ENCODE measurements at places on chromosomes 3 and 15.

GRCh38 chr3:99873269-99874102 lies 55.8 kb downstream of the CMSS1 start:
- DNase-seq = no peak

- no peak for DNase-seq
Measured at GRCh38 chr15:90055182-90055581, 47.1 kb downstream of the IDH2 start.

- no peak for DNase-seq
Measured at GRCh38 chr15:88542342-88542733, 4.1 kb downstream of the DET1 start.

DNA sequence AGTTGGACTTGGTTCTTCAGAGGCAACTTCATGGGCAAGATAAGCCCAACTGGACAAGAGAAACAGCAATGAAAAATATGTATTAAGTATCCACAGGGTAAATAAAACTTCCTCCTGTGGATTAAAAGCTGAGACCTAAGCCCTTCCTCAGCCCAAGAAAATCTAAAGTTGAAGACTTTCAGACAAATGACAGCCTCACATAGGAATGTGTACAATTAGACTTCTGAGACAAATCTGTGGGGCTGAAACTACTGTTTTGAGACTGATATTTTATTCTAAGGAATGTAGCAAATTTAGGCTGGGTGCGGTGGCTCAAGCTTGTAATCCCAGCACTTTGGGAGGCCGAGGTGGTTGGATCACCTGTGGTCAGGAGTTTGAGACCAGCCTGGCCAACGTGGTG lies 74.2 kb upstream of the IL12A start:
- DNase-seq = no peak

DNA sequence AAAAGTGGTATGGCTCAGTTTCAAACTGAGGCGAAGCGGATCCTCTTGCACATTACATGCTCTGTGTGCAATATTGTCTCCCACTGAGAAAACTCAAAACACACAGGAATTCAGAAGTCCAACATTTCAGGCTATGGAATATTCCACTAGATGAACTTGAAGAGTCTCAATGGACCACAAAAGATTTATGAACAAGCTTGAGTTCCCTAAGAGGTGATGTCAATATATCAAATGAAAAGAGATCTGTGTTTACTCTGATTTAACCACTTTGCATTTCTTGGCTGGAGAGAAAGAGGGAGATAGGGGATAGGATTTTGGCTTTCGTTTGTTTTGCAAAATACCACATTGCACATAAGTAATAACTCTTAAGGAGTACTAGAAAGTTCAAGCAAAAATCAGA lies 20.3 kb downstream of the PDZRN3 start:
- no peak for DNase-seq

GRCh38 chr3:104717828-104718196 lies 648.9 kb upstream of the ALCAM start:
- no peak for DNase-seq

GRCh38 chr15:58731756-58732535 lies 17.6 kb downstream of the ADAM10 start:
- peak; percentile 42 for DNase-seq

DNA sequence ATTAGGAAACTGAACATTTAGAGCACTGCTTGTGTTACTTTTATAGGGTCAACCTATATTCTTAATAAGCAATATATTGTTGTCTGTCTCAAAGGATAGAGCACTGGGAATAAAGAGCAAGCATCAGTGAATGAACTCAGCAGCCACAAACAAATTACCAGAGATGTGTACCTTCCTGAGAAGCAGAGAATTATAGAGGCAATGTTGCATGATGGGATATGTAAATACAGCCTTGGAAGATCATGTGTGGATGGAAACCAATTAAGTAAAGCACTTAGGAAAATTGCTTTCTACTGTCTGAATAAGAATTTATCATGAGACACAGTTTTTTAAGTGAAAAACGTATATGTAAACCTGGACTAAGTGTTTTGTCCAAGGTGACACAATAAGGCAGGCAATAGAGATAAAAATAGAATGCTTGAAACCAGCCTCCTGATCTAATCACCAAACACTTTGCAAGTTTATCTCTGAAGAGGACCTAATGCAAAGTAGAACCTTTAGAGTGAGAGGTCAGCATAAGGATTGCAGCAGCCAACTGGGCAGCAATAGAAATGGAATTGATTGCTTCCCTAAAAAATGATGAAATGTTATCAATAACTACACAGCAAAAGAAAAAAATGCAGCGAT lies 848.0 kb downstream of the TUSC7 start:
- DNase-seq = no peak

DNA sequence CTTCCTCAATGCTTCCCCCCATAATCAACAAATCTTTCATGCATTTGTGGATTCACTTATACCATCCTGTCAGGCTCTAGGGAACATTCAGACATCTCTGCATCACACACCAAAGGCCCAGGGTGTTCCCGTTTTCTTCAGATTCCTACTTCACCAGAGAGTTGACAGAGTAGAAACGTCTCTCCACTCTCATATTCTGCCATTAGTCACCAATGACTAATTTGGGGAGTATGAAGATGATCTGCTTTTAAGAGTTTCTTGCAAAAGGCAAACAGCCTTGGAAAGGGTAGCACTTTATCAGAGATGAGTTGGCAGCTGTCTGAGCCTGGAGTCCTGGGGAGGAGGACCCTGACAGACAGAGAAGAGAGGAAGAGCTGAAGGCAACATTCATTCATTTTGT lies 55.8 kb upstream of the DGKG start:
- no peak for DNase-seq

DNA sequence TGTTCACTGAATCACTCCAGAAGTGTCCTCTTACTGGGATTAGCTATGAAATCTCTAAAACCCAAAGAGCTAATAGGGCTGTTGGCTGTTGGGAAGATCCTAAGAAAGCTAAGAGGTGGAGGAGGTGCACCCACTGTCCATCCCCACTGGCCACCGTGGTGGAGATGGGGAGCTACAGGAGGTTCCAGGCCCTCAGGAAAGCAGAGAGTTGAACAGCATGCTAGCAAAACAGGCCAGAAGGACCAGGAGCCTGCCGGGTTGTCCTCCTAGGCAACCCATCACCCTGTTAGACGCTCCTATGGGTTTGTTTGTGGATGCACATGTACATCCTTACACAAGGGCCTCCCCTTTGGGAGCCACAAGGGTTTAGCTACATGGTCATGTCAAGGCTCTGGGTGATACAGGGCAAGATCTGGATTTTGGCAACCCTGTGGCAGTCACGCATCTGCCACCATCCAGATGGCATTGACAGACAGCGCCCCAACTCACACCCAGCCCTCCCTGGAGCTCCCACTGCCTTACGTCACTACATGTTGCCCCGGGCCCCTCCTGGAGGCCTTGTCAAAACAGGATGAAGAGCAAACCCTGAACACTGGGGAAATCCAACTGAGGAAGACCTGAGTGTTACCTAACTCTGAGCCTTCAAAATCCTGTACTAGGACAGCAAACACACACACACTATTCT lies 208.1 kb downstream of the SLCO3A1 start:
- no peak for DNase-seq

DNA sequence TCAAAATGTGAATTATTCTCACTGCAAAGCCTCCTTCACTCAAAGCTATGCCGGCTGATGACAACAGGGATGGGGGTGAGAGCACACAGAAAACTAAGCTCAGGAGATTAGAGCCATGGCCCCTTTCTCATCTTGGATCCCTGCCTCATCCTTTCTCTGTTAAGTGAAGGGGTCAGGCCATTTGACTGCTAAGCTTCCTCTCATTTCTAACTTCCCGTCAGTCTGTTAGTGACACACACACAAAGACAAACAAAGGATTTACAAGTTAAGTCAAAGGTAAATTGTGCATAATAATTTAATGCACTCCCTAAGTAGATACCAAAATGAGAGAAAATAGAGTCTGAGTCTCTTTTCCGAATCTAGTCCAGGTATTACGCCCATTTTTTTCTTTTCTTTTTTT lies 1.2 kb downstream of the SS18L2 start:
- no peak for DNase-seq

DNA sequence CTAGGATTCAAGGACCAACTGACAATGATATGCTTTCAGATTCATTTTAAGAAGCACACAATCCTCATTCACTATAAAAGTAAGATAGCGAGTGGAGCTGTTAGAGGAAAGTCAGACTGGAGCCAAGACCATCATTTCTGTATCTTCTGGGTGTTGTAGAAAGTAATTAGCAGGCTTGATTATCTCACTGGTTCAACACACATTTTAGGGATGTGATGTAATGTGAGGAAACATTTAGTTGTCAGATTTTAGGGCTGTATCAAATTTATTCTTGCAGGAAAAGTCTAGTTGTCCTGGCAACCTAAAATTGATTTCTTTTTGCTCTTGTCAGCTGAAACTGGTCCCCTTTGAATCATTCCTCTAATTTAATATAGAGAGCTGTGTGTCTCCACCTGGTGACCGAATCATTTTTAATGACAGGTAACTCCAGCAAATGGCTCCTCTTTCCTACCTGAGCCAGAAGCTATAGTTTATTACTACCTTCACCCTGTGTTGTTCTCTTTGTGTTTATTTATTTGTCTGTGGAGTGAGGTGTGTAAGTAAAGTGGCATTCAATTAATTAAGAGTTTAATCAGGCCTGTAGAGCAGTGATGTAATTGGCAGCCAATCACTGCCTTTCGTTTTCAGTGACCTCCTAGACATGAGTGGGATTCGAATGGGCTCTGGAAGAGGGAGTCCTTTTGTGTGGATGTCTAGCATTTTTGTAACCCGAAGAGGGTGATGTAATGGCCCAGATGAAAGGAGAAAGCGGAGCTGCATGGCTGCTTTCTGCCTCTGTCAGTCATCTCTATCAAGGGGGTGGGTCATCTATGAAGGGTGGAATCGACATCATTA lies 125.8 kb downstream of the LPP start:
- no peak for DNase-seq

GRCh38 chr3:126661532-126662364 lies 6.8 kb upstream of the TXNRD3 start:
- DNase-seq = no peak

DNA sequence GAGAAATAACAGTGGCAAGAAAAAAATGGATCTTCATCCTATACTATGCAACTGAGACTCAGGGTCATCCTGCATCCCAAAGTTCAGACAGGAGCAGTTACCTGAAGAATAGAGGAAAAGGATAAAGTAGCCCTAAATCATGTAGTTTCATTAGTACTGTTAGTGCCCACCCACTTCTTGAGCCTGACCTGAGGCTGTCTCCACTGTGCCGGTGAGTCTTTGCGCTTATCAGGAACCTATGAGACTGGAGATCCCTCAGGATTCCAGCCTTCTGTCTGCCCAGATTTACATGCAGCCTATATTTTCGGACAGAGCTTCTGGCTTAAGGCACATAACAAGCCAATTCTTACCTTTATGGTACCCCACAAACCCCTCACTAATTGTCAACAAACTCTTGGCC lies 791.6 kb downstream of the ROBO1 start:
- no peak for DNase-seq

- DNase-seq = no peak
Measured at GRCh38 chr3:119627461-119627860, 29.8 kb downstream of the PLA1A start.

DNA sequence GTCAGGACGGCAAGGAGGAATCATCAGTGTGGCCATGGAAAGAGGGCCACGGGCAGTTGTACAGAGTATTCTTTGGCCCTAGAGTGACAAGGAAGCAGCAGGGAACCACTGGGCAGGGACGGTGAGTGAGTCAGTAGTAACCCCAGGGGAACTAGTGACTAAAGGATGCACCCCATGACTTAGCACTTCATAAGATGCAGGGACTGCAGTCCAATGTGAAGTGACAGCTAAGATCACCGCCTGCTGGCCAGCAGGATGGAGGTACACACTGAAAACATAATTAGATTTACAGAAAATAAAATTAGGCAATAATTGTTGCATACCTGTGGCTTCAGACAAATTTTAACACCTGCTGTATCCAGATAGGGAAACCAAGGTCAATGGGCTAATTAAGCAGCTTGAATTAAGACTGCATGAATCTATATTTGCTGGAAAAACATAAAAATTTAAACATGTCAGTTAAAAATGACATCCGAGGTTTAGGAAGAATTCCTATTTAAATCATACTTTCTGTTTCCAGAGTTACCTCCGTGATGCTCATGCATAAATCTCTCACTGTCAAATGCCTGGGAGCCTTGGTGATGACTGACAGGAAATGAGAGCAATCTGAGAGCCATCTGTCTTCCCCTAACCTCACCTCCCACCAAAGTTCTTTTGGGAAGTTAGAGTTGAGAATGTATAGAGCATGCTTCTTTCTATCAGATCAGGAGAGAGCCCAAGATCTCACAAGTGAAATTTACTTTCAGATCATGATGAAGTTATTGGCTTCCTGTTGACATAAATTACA lies 56.5 kb downstream of the DCLK3 start:
- peak; percentile 37 for DNase-seq

DNA sequence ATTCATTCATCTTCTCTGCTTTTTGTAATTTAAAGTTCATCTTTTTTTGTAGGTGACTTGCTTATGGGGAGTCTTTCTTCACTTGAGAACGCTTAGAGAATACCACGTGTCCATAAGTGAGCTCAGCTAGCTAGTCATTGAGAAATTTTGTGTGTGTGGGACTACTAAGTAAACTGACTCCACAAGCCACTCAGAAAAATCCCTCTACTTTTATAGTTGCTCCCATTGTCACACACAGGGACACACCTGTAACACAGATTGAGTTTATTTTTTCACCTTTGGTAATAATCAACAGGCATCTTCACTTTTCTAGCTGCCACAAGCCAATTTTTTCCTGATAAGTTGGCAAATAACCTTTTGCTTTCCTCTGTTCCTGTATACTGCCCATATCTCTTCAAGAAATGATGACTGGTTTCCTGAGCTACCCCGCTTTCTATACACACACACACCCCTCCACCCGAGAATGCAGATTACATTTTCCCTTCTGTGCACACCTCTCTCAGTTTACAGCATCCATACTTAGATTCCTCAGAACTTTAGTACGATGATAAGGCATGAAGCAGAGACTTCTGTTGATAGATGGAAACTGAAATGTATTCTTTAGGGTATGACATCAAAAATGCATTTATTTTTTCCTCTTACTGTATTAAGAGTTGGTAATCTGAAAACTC lies 4.6 kb downstream of the TSC22D2 start:
- DNase-seq = peak; percentile 56

- DNase-seq = peak; percentile 61
Measured at GRCh38 chr3:197256836-197257444, 41.5 kb downstream of the DLG1 start.

DNA sequence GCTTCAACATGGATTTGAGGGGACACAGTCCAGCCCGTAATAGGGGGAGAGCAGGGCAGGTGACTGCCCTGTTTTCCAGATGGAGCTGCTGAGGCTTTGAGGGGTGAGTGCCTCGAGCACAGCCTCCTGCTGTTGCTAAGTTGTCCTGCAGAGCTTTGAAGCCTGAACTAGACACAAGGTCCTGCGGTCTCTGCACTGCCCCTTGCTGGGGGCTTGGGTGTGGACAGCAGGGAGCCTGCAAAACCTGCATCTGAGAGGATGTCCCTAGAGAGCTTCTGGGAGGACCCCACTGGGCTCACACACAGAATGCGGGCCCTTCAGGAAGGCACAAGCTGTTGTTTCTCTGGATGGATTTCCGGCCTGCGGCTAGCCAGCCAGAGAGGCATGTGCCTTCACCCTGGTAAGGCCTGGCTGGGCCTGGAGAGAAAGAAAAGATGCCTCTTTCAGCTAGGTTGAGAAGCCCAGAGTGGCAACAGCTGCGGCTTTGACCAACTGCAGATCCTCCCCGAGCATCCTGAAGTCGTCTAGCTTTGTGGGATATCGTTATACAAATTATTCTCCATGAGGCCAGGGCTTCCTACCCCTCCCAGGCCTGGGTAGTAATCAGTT lies 226.2 kb downstream of the SLCO3A1 start:
- DNase-seq = no peak

- peak; percentile 51 for DNase-seq
Measured at GRCh38 chr3:48301800-48302166, 31.7 kb downstream of the SPINK8 start.

GRCh38 chr3:120875989-120876388 lies 32.0 kb upstream of the STXBP5L start:
- DNase-seq = no peak

All from hematopoietic multipotent progenitor cell treated with erythropoietin and hydrocortisone succinate and interleukin-3 and kit ligand, for 8 days (in vitro differentiated cells).